ENCODE measurements at places on chromosomes 5 and 9.
A peak's percentile ranks its signal among the peaks of the same experiment; 100 is the strongest.

GRCh38 chr5:158020555-158021418 lies 161.8 kb upstream of the CLINT1 start:
- DNase-seq, result no peak

DNA sequence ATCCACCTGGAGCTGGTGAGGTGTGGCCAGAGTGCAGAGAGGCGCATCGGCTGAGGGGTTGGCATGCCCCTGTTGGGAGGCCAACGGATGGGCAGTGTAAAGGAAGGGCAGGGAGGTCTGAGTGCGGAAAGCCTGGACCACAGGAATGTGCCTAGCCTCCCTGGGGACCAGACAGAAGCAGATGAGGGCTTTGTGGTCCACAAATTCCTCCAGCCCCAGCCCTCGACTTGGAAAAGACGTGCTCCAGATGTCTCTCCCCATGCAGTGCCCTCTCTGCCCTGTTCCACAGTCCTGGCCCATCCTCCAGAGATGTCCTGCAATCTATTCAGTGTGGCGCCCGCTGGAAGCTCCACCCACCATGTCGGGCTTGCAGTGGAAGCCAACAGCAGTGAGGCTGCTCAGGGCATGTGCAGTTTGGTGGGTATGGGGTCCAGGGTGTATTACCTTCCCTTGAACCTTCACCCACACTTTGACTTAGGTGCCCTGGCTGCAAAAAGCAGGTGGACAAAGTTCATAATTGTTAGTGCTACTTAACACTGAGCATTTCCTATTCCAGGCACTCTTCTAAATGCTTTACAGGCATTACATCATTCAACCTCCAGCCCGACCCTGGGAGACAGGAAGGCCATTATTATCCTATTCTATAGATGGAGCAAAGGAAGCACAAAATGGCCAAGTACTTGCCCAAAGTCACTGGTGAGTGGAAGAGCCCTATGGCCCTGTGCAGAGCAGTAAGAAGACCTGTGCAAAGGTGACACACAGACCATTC lies 120.2 kb upstream of the SLC25A48 start:
- DNase-seq, result no peak

- no peak for DNase-seq
These were observed 220.2 kb downstream of the PLK2 start for GRCh38 chr5:58239731-58240130.

DNA sequence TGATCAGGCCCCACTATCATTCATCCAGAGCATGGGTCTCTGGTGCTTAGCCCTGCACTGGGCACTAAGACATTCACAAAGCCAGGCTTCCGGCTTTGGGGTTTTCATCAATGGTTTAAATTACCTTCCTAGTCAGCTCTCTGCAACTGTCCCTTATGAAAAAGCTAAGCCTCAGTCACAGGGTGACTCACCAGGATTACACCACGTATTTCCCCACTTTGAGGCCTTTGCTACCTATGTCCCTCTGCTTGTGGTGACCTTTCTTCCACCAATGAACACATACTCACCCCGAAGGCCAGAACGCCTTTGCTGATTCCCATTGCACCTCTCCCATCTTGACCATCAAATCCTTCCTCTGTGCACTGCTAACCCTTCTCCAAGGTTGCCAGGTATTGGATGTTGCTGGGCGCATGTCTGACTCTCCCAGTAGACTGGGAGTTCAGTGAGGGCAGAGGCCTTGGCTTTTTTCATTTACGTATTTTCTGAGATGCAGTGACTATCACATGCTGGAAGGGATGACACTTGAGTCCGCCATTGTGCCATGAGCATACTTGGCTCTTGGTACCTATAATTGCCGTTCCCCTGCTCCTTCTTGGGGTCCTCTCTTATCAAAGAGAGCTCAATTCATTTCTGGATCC lies 58.7 kb upstream of the TNFSF8 start:
- no peak for DNase-seq

DNA sequence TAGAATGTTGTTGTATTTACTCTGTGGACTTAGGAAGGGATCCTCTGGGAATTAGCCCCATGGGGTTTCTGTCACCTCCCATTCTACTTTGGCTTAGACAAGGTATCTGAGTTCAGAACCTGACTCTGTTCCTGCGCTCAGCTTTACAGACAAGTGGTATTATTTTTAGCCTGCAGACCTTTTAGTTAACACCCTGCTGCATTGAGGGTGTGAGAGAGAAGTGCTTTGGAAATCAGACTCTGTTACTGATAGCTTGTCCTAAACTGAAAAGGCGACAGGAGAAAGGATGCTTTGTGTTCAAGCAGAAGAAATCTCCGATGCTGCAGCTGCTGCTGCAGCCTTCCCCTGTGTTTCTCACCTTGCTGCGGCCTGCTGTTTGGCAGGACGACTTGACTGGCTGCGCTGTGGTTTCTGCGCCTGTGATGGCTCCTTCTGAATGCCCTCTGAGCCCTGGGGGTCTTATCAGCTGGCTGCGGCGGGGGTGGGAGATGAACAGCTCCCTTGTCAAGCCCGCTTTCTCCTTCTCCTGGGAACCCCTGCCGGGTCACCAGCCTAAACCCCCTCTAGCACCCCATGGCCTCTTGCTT lies 61.9 kb downstream of the PGM5 start:
- DNase-seq, result no peak

- DNase-seq, result no peak
These were observed 96.8 kb upstream of the NREP start for GRCh38 chr5:111853748-111854147.

GRCh38 chr5:111948092-111948841 lies 191.3 kb upstream of the NREP start:
- DNase-seq, result peak; percentile 18

GRCh38 chr5:104189909-104190308 lies 627.3 kb upstream of the NUDT12 start:
- no peak for DNase-seq

DNA sequence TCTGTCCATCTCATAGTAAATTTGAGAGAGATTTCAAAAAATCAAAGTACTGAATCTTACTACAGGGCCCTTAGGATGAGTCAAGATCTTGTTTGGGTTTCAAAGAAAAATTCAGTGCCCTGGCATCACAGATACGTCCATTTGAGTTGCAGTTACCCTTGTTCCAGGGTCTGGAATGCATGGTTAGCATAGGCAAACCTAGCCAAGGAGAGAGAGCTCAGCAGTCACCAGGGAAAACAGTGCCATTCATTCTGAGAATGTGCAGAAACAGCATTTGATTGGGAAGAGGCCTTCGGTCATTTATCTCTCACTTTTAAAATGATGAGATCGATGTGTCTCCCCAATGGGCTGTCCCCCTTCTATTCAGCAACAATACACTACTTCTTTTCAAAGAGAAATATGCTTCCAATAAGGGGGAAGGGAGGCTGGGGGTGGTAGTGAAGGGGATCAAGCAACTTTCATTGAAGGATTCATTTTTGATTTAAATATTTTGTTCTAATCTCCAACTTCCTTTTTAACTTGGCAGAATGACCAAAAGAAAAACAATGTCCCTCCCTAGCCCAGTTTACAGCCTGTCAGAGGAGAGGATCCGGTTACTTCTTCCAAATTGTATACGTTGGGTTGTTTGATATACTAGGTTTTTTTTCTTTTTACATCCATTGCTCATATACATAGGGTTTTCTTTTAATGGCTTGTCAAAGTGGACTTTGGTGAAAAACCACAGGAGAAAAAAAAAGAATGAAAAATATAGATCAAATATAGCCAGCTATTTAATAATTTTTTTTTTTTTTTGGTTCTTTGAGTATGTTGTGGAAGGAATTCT lies 491.1 kb downstream of the CCDC171 start:
- no peak for DNase-seq

Measured in epithelial cell of prostate (primary cell).